Hippocampal formation (tissue), 2 donors: ENCODE measurements at places on chromosomes 11 and 22.

DNA sequence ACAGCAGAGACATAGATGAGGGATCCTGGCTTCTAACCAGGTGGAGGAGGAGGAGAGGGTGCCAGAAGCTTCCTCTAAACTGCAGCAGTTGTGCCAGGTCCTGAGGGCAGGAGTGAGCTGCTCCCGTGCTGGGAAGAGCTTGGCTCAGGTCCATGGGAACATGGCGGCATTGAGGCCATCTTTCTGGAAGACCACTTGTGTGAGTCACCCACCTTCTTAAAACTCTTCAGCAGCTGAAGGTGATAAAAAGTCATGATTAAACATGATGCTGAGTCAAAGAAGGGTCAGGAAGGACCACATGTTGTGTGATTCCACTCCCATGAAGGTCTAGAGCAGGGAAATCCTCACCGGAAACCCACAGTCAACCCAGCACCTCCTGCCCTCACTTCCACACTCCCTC, 35.1 kb downstream of the LINC01488 start:
- no peak for DNase-seq

DNA sequence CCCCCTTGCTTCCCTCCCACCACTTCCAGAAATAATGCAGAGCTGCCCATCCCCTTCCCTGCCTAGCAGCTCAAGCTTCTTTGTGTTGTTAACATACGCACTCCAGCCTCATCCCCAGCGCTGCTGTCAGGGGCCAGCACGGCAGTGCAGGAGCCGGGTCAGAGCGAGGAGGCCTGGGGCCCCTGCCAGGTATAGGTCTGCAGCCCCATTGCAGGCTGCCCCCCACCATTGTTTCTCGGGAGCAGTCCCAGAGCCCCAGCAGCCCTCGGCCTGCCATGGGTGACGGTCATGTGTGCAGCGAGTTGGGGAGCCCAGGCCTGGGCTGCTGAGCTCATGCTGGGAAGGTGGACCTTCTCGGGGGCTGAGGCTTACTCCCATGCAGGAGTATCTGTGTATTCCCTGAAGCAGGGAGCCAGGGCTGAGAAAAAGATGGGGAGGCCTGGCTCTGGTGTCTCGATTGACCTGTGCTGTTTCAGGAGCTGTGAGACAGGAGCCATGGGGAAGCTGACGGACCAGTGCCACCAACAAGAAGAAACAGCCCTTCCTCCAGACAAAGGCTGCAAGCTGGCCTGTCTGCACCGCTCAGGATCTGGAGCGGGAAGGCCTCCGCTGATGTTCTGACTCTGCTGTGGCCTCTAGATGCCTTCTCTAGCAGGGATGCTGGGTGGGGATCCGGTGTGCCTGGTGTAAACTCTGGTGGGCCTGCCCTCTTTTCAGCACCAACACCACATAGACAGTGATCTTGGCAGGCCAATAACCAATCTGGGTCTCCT, 220.5 kb upstream of the B3GAT1 start:
- no peak for DNase-seq

DNA sequence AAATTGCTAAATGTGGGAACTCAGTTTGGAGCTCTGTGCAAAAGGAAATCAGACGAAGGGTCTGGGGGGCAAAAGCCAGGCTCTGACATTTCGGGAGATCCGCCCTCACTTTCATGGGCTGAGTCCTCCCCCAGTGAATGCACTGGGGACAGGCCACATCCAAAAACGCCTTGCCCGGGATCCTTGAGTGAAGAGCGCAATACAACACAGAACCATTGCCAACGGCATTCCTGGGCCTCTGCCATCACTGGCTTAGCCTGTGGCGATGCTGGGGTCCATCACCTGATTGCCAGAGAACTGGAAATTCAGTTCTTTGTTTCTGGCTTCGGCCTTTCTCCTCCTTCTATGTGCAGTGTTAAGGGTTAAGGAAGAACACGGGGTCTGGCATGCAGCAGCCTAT, 297.9 kb downstream of the SHANK2 start:
- DNase-seq = no peak

- no peak for DNase-seq
Observed at GRCh38 chr22:37501610-37502341, 15.6 kb upstream of the MFNG start.

DNA sequence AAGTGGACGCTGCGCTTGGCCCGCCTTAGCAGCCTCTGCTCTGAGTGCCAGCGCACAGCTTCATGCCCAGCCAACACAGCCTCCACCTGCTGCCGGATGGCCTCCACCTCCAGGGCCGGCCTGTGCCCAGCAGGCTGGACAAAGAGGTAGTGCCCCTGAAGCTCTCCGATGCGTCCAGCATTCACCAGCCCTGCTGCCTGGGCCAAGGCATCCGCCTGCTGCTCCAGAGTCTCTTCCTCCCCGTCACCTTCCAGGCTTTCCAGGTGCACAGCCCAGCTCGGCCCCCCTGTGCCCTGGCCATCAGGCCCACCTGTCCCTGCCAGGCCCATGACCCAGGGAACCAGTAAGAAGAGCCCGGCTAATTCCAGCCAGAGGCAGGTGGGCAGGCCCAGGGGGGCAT, 2.5 kb downstream of the PCSK7 start:
- no peak for DNase-seq

GRCh38 chr11:9201372-9202162, 63.6 kb downstream of the DENND5A start:
- DNase-seq = no peak

DNA sequence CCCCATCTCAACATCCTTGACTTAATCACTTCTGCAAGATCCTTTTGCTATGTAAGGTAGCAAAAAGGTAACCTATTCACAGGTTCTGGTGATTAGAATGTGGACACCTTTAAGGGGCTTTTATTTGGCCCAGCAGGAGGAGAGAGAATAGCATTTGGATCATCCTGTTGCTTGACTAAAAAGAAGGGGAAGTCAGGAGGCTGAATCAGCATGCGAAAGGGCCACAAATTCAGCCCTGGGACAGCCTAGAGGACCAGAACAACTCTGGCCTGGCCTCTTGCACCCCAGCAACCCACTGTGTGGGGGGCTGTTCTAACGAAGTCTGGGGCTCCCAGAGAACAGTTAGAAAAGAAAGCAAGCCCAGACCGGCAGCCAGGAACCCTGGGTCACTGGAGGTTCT, 3.2 kb upstream of the HMOX1 start:
- no peak for DNase-seq

DNA sequence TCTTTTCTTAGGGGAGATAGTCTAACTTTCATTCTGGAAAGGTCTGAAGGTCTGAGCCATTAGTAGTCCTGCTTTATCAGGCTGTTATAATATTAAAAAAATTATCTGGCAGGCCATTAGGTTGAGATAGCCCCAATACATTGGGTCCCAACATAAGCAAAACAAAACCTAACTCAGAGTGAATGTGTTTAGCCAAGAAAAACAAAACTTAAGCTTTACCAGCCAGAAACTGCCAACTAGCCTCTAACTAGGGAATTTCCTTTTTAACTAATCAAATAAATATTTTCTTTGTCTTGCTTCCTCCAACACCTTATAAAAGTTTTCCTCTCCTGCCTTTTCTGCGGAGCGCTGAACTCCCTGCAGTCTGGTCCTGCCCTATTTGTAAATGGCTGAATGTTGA, 1137.7 kb upstream of the CNTN5 start:
- DNase-seq = no peak

DNA sequence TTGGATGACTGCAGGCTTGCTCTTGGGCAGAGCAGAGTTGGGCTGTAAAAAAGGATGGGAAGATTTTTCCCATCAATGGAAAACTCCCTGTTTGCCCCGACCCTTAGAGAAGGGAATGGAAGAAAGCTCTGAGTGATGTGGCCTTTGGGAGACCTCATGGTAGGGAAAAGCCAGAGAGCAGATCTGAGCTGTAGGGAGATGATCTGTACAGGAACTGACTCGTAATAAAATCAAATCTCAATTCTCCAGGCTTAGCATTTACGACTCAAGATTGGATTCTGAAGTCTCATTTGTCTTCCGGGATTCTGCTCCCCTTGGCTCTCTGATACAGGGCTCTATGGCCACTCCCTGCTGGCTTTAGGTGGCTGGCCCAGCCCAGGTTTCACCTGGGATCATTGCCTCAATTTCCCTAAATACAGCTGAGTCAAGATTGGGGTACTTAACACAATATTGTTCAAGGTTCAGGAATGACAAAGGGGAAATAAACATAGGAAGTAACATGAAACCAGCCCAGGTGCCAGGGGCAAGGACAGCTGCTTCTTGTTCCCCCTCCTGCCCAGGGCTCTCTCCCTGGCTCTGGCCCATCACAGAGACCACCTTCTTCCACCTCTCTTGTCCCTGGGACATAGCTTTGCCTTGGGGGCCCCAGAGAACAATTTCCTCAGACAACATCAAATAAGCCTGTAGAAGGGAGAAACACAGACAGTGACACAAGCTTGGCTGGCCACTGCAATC, 38.4 kb upstream of the THY1 start:
- no peak for DNase-seq

DNA sequence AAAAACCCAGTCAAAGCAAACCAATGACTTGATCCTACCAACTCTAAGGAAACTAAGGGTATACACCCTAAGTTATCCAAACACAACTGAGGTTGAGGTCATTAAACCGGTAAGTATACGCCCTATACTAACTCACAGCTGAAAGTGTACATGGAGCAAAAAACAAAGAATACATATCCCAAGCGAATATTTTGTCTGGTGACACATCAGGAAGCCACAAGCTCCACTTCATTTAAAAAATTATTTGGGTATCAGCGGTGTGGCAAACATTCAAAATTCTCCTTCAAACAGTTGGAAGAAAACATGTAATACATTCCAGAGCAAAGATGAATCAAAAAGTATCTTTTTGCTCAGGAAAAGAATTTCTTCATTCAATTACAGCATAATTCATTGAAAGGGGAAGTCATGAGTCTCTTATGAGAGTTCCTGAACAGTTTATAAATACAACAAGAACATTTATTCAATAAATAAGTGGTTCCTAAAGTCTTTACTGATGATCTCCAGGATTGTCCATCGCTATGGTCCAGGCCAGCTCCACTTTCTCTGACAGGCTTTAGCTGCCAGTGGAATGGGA, 4.5 kb upstream of the JAML start:
- no peak for DNase-seq

DNA sequence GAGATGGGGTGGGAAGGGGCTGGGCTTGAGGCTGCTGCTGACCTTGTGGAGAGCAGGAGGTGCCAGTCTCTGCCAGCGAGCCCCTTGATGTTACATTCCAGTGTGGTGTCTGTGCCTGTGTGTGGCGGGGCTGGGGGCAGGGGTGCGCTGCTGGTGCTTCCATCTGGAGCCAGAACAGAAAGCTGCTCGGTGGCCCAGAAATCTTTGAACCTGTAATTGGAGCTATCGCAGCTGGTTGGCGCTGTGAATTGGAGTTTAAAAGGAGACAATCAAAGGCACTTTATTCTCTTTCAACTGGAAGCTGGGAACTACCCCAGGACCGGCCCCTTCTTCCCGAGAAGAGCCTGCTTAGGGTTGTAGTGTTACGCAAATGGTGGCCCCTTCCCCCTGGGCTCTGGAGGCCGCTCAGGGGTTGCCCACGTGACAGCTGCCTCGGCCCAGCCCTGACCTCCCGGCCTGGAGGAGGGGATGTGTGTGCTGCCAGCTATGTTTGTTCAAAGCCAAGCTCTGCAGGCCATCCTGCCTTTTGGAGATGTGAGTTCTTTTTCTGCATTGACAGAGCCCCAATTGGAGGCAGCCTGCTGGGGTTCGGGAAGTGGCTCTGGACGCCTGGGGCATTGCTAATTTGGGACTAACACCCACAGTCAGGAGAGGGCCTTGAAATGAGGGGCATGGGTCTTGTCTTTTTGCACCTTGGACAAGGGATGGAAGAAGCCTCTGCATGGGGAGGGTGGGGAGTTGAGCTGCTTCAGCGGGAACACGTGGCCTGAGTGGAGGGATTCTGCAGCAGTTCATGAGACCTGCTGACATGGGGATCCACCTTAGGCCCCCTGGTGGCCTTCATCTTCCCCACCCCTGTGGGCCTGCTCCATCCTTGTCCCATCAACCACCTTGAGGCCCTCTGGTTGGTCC, 14.0 kb upstream of the ARSA start:
- peak; percentile 29 for DNase-seq

DNA sequence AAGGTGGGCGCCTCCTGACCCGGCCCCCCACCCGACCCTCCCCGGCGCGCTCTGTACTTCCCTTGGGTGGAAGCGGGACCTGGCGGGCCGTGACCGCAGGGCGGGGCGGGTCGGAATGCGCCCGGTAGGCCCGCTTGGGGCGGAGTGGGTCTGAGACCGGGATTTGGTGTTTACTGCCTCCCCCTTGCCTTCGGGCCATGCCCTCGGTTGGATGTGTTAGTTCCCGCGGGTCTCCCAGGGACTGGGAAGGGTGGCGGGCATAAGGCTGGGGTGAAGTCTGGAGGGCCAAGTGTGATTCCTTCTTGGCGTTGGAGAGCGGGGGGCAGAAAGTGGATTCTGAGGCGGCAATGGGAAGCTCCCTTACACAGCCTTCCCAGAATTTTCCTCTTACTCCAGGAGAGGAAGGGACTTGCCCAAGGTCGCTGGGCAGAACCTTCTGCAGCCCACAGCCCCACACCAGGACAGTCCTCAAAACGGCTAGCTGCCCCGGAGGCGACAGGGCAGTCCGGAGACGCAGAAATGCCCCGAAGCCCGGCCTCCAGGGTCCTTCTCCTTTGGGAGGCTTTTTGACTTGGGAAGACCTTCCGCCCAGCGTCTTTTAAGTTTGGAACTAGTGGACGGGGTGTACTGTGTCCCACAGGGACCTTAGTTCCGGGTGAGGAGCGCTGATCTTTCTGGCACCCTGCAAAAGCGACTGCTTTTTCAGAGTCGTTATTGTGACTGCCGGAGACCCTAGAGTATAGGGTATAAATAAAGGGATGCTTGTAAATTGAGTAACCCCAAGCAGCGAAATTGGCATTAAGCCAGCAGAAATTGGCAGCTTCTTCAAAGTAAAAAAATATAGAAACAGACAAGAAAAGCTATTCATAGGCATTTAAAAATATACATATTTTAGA, 647 bp downstream of the SWAP70 start:
- no peak for DNase-seq
